ENCODE measurements at places on chromosomes 7 and 10.

GRCh38 chr10:8054244-8054493 lies 319 bp upstream of the GATA3 start:
- DNase-seq = no peak

GRCh38 chr10:28841625-28842024 lies 164.3 kb downstream of the BAMBI start:
- peak; percentile 68 for DNase-seq

DNA sequence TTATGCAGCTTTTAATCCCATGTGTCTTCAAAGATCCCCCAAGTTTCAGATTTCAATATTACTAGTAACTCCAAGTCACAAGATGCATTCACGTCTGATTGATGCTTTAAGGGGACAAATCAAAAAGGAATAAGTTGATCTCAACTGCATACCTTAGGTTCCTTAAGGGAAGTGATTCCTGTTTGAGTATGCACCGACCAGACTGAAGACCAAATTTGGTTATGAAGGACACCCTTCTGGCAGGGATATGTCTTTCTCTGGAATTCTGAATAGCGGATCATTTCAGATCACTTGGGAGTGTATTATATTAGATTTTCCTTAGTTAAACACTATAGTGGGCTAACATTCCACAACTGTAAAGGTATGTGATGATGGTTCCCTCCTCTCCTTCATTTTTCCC lies 4.3 kb downstream of the KIF5B start:
- peak; percentile 54 for DNase-seq

- peak; percentile 39 for DNase-seq
Measured at GRCh38 chr7:79290841-79291497, 162.5 kb downstream of the MAGI2 start.

GRCh38 chr7:5697754-5698424 lies 83.6 kb downstream of the RNF216 start:
- DNase-seq = no peak

- DNase-seq = no peak
Measured at GRCh38 chr10:97683556-97684367, 3.3 kb downstream of the AVPI1 start.

DNA sequence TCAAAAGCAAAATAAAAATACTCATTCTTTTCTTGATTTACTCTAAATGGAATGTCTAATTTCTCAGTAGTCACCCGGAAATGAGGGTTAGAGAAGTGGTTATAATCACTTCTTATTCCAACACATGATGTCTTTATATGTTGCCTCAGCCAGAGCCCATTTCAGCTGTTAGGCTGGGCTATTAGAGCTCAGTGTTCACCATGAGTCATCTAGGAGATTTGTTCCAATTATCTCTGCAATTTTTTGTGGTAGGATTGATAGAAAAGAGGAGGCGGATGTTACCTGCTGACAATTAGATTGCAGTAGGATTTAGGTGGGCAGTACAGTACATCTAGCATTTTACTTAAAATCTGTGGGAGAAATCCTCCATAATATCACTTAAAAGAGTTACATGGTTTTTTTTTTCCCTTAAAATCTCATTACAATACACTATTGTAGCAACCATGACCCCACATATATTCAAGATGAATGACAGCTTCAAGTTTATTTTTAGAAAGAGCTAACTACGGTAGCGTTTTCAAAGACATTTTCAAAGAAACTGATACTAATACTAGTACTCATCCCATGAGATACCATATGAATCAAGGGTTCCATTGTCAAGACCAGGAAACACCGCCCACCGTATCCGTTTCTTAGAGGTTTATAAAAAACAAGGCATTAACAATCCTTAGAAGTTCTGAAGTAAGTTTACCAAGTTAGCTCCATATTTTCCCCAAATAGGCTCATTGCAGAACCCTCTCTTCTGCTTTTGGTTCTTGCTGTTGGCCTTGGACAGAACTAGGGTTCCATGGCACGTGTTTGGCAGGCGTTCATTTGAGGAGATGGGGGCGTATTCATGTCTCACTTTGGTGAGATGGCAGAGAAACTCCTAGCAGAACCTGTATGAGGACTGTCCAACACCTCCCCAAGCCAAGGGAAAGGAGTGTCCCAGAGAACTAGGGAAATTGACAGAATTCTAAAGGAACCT lies 10.4 kb downstream of the CPA2 start:
- peak; percentile 77 for DNase-seq

- DNase-seq = no peak
Measured at GRCh38 chr7:68205826-68206225, 1209.2 kb downstream of the TYW1 start.

GRCh38 chr7:40586197-40586596 lies 451.4 kb downstream of the SUGCT start:
- peak; percentile 85 for DNase-seq

GRCh38 chr7:79598351-79598750 lies 144.9 kb upstream of the MAGI2 start:
- DNase-seq = no peak

- DNase-seq = no peak
Measured at GRCh38 chr7:112699725-112700513, 90.3 kb downstream of the TMEM168 start.

- DNase-seq = no peak
Measured at GRCh38 chr10:79181698-79182521, 113.1 kb downstream of the ZMIZ1 start.

GRCh38 chr7:11753433-11753832 lies 78.6 kb downstream of the THSD7A start:
- DNase-seq = no peak

GRCh38 chr7:9711259-9711918 lies 1262.3 kb upstream of the PHF14 start:
- no peak for DNase-seq

- DNase-seq = no peak
Measured at GRCh38 chr7:90599038-90599437, 2.9 kb downstream of the CDK14 start.

DNA sequence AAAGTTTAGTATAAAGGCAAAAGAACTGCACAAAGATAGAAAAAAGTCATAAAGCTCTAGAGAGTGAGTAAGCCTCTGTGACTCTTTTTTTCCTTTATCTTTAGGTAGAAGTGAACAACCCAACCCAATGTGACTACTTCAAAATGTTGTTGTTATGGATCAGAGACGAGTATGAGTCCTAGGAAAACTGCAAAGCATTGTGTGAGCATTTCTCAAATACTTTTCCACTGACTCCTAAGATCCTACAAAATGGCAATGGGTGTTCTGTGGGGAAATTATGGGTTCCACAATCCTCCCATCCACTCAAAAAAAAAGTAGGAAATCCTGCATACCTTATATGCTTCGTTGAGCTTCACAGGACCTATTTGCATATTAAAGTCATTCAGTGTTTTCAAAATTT lies 177.1 kb downstream of the DGKI start:
- DNase-seq = peak; percentile 57

DNA sequence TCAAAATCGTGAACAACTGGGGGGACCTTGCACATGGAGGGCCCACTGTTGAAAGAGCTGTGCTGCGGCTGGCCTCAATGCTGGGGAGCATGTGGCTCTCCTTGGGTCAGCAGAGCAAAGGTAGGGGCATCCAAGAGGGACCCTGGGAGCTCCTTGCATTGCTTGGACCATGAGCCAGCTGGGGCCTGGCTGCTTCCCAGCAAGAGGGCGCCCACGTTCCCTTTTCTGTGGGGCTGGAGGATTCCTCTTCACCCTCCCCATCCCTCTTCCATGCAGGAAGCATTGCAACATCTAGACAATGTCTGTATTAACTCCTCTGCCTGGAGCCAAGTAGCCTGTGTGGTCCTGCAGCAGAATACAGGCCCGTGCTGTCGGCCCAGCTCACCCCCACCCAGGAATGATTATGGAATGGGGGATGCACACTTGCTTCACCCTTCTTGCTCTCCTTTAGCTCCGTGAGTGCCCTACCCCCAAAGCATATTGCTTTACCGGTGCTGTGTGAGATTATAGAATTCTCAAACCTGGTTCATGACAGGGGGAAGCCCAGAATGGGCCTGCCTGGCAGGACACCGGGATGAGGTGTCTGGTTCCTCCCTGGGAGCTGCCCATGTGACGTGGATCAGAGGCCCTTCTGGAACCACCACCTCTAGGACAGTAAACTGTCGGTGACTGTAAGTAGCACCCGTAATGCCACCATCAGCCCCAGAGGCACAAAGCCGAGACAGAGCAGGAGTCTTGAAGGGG lies 61.9 kb downstream of the SYPL1 start:
- DNase-seq = peak; percentile 69

DNA sequence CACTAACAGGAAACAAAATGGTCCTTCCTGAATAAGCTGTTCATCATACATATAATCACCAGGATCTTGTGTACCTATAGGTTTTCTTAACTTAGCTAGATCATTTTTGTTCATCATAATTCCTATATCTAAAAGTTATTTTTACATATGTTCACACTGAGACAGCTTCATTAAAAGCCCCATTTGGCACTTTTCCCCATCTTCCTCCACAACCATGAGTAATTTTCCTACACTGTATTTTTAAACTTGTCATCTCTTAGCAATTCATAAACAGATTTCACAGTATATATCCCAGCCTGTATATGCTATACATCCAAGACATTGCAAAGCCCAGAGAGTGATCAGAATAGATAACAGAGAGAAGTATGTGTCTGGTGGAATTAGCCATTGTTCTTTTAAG lies 28.3 kb downstream of the ZNF365 start:
- peak; percentile 31 for DNase-seq

- DNase-seq = no peak
Measured at GRCh38 chr7:101747879-101748345, 69.5 kb upstream of the CUX1 start.

DNA sequence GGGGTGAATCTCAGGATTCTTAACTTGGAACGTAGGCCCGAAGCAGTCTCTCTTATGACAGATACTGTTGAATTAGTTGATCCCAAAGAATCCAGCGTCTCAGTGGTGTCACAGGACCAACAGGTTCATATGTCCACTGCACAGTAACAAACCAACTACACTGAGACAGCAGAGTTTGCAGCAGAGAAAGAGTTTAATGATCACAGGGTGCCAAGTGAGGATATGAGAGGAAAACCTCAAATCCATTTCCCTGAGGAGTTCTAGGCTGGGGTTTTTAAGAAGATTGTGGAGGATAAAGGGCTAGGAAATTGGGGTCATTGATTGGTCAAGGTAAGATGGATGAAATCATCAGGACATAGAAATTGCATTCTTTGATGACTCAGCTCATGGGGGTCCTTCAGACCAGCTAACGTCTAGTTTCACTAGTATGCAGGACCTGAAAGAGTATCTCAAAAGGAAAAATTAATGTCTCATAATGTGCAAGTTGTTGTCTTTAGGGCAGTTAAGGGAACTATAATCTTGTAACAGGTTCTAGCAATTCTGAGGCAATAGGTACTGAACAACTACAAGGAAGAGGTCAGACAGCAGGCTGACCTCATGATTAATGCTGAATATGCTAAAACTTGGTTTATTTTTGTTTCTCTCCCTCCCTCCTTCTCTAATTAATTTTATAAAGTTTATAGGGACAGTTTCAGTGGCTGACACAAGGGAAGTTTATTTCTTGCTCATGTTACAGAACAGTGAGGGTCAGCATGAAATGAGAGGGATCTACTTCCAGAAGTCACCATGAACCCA lies 310.9 kb upstream of the NEBL start:
- no peak for DNase-seq

DNA sequence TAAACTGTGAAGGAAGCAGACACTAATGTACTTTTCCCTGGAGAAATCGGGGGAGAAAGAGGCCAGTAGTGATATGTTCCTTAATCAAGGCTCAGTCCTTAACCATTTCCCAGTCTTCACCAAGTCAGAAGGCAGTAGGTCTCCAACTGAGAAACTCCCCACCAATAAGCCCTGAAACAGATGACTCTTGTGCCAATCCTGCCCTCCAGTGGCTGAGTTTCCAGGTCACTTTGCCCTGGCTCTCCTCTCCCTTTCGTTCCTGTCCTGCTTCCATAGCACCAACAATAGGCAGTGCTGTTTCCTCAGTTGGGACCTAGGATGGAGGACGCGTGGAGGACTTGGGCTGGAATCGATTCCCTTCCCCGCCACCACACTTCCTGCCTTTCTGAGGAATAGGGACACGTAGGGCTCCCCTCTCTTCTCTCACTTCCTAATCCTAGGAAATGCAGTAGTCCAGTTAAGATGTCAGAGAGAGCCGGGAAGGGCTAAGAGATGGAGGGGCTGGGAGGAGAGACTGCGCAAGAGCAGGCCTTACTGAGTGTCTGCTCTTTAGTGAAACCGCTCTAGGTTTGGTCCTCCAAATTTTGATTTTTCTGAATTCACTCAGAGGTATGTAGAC lies 23.4 kb downstream of the ATOH7 start:
- peak; percentile 81 for DNase-seq

- DNase-seq = no peak
Measured at GRCh38 chr10:129390726-129391125, 76.3 kb upstream of the MGMT start.

GRCh38 chr7:133428326-133428725 lies 175.4 kb downstream of the EXOC4 start:
- peak; percentile 24 for DNase-seq

- DNase-seq = no peak
Measured at GRCh38 chr10:107033799-107034422, 130.6 kb downstream of the SORCS1 start.

DNA sequence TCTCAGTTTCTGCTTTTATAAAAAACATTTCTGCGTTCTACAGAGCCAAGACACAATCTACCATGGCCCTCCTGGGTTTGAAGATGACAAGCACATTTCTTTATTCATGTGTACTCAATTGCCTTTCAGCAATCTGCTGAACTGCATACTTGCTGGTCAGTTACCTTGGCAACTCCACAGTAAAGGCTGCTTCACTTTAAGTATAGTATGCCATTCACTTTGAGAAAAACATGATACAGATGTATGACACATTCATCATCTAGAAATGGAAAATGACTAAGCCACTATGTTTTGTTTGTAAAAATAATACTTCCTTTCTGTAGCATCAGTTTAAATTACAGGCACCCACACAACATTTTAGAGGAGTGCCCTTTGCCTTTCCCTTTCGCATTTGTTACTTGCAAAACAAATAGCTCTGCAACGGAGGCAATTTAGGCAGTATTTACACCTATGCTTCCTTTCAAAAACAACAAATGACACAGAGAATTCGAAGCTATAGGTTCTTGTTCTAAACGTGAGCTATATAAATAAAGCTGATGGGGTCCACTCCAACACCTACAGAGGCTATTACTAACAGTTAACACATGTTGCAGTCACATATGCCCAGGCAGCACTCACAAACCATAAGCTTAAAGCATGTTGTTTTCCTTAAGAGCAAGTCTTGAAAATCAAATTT lies 23.5 kb downstream of the SGCE start:
- peak; percentile 93 for DNase-seq

- no peak for DNase-seq
Measured at GRCh38 chr10:130400890-130401289, 264.7 kb downstream of the GLRX3 start.

GRCh38 chr10:69738858-69739435 lies 62.8 kb upstream of the COL13A1 start:
- no peak for DNase-seq

DNA sequence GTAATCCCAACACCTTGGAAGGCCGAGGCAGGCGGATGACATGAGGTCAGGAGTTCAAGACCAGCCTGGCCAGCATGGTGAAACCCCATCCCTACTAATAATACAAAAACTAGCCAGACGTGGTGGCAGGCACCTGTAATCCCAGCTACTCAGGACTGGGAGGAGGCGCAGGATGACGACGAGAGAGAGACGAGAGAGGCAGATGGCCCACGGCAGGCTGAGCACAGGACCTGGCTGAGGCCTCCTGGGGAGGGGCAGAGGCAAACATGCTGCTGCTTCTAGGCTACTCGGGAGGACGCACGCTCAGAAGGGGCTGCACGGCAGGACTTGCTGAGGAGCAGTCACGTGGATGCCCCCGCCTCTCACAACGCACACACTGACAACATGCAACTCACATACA lies 22.4 kb downstream of the DIP2C start:
- no peak for DNase-seq

GRCh38 chr10:17652585-17652984 lies 8.6 kb downstream of the STAM start:
- DNase-seq = no peak

GRCh38 chr7:83559887-83560286 lies 89.1 kb downstream of the SEMA3E start:
- DNase-seq = no peak

All from fibroblast of skin of scalp (primary cell).